LHCN-M2 (cell line): ENCODE measurements at places on chromosomes 6 and 20. TPM values are rescaled to one million over a fixed set of nuclear protein-coding genes. Genes with fewer than 3 reads are reported as not detected.

DNA sequence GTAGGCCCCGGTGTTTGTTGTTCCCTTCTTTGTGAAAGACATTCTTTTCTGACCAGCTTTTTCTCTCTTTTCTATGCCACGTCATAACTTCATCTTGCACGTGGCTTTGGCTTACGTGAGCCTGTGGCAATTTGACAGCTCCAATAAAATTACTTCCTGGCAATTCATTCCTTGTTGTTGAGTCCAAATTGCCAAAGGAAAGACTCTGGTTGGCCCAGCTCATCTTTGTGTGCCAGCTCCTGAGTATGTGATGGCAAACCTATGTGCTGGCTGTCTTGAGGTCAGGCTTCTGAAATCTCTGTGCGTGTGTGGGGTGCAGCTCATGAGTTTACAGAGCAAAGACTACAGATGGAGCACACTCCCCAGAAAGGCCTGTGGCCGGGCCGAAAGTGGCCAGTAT is 272.5 kb upstream of the SGK1 start:
- peak; percentile 10 for DNase-seq

- no peak for DNase-seq
Measured at GRCh38 chr20:10454151-10454750, 19.1 kb downstream of the SLX4IP start.

DNA sequence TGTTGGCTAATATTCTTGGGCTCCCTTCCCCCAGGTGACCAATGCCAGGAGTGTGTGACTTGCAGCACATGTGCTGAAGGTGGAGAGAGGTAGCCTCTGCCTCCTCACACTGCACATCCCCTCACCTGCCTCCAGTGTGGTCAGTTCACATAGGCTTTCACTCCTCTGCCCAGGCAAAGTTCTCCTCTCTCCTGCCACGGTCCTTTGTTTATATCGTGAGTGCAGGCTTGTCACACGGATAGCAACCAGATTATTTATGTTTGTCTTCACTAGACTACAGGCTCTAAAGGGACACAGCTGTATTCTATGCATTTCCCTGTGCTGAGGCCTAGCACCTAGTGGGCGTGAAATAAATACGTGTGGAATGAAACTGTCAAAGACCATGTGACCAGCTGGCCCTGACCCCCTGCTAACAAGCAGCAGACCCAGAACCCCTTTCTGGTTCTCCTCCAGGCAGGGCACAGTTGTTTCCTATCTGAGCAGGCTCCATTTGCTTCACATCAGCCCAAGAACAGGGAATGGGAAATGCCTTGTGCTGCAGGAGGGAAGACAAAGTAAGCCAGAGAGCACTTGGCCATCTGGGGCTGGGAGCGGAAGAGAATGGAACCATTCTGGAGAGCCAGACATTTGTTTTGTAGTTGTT is 42.3 kb downstream of the UNC5CL start:
- DNase-seq: no peak

DNA sequence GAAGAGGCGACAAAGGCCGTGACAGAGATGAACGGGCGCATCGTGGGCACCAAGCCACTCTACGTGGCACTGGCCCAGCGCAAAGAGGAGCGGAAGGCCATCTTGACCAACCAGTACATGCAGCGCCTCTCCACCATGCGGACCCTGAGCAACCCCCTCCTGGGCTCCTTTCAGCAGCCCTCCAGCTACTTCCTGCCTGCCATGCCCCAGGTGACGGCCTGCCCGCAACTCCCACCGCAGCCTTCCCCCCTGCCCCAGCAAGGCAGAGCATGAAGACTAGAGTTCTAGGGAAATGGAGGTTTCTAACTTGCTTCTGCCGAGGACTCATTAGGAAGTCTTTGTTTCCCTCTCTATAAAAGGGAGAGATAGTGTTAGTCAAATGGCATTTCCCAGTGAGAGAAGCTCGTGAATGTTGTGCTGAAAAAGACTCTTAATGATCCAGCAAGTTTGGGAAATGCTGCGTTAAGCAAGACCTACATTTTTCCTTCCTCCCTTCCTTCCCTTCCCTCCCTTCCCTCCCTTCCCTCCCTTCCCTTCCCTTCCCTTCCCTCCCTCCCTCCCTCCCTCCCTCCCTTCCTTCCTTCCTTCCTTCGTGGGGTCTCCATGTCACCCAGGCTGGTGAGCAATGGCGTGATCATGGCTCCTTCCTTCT is 20.8 kb downstream of the PABPC1L start:
- DNase-seq: no peak

DNA sequence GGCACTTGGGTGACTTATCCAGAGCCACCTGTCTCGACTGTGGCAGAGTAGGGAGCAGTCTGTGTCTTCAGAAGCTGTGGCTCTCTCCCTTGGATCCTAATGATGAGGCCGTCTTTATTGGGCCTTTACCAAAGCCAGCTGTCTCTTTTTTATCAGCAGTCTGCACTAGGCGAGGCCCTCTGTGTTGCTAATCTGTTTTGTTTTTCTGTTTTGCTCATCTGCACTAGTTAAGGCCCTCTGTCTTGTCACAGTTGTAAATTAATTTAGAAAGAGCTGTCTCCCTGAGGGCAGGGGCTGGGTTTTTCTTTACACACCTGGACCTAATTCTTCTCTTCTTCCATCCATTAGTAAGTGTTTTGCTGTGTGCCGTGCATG is 45.0 kb downstream of the CDS2 start:
- DNase-seq: peak; percentile 24

GRCh38 chr6:12645941-12646340 is 70.6 kb upstream of the PHACTR1 start:
- DNase-seq: no peak

- no peak for DNase-seq
Measured at GRCh38 chr20:57795977-57796560, 86.3 kb upstream of the PMEPA1 start.

The C6orf163 gene
- 0.46 TPM in 1 of 2 replicates, not detected in the other for total RNA-seq

The TTK gene
- 63.7 and 69.5 TPM in 2 replicates for total RNA-seq

GRCh38 chr6:52566201-52566600 is 10.7 kb downstream of the TRAM2 start:
- no peak for DNase-seq

- no peak for DNase-seq
Measured at GRCh38 chr6:30656513-30656912, 9.6 kb downstream of the C6orf136 start.

- peak; percentile 70 for DNase-seq
Measured at GRCh38 chr6:21588481-21589351, 4.8 kb upstream of the SOX4 start.

The PLCB4 gene
- total RNA-seq: 5.7 and 6.4 TPM in 2 replicates

- DNase-seq: no peak
Measured at GRCh38 chr6:170062915-170063241, 228.0 kb downstream of the DLL1 start.

DNA sequence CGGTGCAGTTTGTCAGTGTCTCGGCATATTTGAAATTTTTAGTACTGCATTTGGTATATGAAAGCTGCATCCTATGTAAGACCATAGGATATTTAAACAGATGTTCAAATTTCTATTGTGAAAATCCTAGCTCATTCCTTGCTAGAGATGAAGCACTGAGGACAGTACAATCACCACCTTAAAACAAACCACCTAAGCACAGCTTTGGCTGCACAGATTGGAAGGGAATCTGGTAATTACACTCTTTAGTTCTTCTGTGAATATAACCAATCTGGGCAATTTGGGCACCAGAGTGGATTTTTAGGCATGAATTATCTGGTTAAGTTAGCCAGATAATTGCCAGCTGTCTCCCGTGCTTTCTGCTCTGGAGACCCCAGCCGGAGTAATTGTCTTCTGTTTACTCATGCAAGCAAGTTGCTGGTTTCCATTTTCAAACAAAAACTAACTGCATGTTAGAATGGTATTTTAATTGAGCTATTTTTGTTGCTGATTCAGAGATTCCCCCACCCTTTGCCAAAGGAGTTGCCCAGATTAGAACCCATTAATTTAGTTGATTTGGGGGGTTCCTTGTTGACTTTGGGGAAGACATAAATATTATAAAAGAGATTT is 36.9 kb downstream of the E2F3 start:
- no peak for DNase-seq

The ARMH2 gene
- not detected in 2 replicates for total RNA-seq

The IL17F gene
- not detected in 2 replicates for total RNA-seq

DNA sequence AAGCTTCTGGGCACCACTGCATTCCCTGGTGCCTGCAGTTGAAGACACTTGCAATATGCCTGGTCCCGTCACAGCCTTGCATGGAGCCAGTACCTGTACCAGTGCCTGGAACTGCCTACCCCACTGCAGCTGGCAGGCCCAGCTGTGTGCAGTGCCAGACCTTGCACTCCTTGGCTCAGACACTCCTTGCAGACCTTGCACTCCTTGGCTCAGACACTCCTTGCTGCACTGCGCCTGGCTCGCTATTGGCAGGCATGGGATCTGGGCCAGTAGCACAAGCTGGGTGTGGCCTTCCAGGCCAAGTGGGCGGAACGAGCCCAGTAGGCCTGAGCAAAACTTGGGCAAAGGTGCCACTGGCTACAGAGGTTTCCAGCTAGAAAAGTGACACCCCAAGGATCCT is 1189.1 kb downstream of the GRIK2 start:
- DNase-seq: no peak
